ENCODE measurements at places on chromosomes 4 and X.

DNA sequence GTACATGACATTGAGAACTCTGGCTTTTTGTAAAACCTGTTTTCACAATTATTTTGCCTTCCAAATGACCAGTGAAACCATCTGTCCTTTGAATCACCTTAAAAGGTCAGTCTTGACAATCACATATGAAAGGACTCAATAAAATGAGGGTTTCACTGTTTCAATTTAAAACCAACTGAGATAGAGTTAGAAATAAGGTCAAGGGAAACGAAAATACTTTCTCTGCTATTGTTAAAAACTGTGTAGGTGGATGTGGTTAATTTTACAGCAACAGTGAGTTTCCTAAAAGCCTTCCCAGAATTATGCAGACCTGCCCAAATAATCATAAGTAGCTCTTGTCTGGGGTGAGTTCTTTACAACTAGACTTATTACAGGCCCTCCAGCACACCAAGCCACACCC lies 839.9 kb downstream of the RAB28 start:
- no peak for DNase-seq

- no peak for DNase-seq
These were observed 794.8 kb upstream of the EPHA5 start for GRCh38 chr4:66465111-66465510.

GRCh38 chr4:98508248-98508647 lies 150.2 kb downstream of the TSPAN5 start:
- DNase-seq: no peak

DNA sequence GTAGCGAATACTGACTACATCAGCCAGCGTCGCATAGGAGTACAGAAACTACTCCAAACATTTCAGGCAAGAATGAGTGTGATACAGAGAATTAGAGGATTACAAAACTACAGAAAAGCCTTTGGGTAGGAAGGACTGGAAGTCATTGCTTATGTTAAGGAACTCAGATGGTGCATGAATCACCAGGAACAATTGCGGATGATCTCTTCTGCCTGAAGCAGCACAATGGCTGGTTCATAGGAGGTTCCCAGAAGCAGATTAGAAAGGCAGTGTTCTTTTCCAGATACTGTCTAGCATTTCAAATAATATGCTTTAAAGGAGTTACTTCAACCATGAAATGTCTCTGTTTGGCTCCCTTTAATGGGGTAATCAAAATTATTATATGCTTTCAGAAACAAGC lies 42.5 kb upstream of the MAP9 start:
- DNase-seq: no peak

GRCh38 chr4:185305979-185306442 lies 89.7 kb downstream of the LRP2BP start:
- no peak for DNase-seq

DNA sequence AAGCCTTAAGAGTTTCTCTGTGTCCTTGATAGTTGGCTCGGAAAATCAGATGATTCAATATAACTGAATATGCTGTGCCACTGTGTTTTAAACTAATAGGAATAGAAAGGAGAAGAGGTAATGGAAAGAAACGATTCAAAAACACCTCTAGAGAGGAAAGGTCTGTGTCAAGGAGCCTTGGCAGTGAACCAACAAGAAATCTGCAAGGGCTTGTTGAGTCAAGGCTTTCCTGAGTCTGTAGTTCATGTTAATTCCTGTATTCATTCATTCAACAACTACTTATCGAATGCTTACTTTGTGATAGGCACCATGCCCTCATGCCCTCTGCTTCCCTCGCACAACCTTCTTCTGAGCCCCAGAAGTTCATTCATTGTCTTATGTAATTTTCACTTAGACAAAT lies 336.0 kb downstream of the PDHA2 start:
- no peak for DNase-seq

DNA sequence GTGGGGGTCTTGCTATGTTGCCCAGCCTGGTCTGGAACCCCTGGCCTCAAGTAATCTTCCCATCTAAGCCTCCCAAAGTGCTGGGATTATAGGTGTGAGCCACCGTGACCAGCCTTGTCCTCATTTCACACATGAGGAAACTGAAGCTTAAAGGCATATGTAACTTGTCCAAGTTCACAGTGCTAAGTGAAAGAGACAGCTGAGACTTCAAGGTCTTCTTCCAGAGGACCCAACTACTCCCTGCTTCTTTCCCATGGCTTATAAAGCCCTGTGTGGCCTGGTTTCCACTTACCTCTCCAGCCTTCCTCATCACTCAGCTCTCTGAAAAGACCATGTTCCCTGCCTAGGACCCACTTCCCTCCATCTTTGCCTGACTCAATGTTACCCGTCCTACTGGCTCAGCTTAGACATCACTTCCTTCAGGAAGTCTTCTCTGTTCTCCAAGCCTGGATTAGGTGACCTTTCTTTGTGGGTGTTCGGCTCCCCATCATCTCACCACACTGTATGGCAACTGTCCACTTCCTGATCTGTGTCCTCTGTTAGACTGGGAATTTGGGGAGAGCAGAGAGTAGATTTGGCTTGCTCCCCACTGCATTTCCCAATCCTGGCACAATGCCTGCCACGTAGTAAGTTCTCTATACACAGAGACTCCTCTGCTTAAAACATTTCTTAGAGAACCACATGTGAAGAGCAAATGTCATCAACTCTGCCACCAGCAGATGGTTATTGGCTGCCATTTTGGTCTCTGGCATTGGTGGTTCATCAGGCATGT lies 30.4 kb upstream of the LAMP2 start:
- no peak for DNase-seq

- no peak for DNase-seq
These were observed 793 bp downstream of the ARSJ start for GRCh38 chr4:113978561-113979147.

- no peak for DNase-seq
These were observed 71.6 kb upstream of the INPP4B start for GRCh38 chr4:142917678-142918077.

DNA sequence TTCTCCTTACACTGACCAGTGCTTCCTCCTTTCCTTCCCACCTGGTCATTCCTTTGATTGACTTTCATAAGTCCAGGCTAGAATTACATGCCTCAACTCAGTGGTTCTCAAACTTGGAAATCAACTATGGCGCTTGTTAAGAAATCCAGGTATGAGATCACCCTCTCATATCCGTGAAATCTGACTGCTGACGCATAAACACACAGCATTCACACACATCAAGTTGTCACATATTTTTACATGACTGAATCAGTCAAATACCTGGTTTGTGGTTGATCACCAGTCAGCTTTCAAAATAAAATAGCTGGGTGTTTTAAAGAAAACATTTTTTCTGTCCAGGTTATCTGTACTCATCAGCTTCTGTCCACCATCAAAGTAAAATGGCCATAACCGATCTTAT lies 433.5 kb downstream of the AFF2 start:
- DNase-seq: no peak

DNA sequence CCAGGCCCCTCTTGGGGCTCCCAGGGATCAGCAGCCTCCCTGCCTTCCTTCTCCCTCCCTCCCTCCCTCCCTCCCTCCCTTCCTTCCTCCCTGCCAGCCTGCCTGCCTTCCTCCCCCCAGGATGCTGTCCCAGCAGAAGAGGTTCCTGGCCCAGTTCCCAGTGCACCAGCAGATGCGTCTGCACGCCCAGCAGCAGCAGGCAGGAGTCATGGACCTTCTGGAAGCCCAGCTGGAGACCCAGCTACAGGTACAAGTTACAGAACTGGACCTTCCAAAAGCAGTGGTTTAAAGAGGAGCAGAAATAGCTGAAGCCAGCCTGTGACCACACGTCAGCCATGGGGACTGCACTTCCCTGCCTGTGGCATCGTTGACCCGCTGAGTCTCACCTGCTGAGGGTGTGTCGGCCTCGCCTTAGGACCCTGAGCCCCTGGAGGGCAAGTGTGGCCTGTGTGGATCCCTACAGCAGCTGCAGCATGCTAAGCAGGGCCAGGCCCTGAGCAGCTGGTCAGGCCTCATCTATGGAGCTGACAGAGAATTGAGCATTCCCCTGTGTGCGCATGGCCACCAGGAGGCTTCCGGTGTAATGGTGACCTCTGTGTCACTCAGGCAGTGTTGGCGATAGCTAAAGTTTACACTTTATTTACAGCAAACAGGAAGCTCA lies 84.7 kb downstream of the CRMP1 start:
- no peak for DNase-seq

- DNase-seq: no peak
These were observed 194.4 kb downstream of the FAM133A start for GRCh38 chrX:93868289-93868965.

GRCh38 chr4:79467246-79467932 lies 59.4 kb upstream of the GK2 start:
- DNase-seq: no peak
